MG63 (cell line): ENCODE measurements at places on chromosomes 2 and 18. TPM values are rescaled to one million over a fixed set of nuclear protein-coding genes. Genes with fewer than 3 reads are reported as not detected.

DNA sequence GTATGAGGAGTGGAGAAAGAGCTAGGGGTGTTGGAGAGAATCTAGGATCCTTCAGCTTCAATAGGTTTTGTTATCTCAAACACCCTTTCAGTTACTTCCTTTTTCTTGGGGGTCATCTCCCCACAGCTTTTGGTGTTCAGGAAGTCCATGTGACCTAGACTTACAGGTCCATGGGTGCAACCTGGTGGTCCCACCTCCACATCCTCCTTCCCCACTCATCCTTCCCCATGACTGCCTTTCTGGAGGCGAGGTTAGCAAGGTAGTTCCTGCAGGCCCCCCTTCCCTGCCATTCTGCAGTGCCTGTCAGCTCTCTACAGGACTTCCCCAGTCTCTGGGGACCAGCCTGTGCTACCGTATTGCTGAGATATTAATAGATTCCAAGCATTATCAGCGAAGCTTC, 107.6 kb downstream of the TMEM17 start:
- DNase-seq, result no peak

- no peak for DNase-seq
Observed at GRCh38 chr2:32168513-32168912, 2.8 kb downstream of the SLC30A6 start.

DNA sequence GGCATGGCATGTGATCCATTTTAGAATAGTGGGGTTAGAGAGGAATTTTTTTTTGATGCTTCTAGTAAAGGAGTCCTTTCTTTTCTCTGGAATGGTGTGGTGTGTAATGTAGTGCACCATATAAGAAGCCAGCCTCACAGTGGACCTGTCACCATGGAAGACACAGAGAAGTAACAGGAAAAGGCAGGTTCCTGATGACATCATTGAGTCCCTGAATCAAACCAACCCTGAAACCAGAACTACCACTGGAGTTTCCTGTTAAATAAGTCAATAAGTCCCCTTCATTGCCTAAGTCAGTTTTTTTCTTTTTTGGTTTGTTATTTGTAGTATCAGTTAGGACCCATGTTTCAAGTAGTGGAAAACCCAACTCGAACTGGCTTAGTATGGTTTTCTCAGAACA, 11.9 kb downstream of the ADCYAP1 start:
- DNase-seq, result no peak

Gene THADA
- total RNA-seq, result 27.1 and 37.4 TPM in 2 replicates

Gene TSPYL6
- not detected in 2 replicates for total RNA-seq

DNA sequence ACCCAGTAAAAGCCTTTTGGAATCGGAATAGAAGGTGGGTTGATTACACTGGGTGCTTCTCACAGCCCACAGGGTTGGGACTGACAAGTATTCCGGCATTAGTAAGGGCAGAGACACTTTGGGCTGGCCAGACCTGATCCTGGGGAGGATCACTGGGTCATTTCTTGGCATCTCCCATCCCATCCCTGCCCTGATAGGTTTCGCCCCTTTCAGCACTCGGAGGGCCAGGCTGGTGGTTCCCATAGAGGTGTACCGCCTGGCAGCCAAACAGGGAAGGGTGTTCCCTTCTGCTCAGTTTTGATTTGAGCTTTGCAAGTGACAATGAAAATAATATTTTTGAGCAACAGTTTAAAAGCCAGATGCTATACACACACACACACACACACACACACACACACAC, 37.3 kb downstream of the CYP1B1 start:
- DNase-seq, result no peak

DNA sequence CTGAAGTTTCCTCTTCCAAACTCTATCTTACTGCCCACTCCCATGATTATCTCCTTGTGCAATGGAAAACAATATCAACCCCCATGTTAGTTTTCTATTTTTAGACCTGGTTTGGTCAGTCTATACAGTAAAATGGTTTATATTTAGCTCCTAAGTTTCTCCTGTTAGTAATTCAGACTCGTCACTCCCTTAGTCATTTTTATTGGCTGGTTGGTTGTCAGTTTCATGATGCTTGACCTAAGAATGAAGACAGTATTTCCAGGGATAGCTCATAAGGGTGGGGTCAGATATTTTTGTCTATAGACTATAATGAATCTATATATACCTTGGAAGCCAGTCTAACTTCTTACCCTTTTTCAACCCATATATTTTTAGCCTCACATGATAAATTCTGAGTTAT, 61.4 kb upstream of the NEUROD1 start:
- DNase-seq, result no peak

GRCh38 chr2:173196080-173196479, 120.4 kb downstream of the MAP3K20 start:
- DNase-seq, result no peak

- DNase-seq, result peak; percentile 78
Observed at GRCh38 chr2:168699844-168700417, 102.5 kb upstream of the NOSTRIN start.

GRCh38 chr2:207873794-207874193, 104.1 kb upstream of the FZD5 start:
- no peak for DNase-seq

DNA sequence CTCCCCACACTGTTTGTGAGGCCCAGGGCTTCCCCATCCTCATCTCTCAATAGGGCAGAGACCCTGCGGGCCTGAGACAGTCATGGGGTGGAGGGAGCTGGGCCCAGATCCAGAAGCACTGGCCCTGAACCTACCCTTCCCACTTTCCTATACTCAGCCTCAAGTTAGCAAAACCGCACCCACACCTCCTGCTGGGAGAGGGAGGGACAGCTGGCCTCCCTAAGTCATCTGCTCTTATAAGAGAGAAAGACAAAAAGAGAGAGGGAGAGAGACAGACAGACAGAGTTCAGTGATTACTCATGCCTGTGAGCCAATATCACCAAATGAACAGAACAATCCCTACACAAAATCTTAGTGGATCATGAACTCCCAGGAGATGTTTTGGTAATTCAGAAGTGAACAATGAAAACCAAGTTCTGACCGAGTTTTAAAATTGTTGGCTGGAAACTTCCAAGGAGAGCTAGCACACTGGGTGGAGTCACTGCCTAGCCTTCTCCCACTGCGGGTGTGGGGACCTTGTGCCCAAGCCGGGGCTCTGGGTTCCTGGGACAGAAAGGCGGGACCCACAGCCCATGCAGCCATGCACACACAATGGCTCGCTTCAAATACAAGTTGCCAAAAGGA, 130.5 kb downstream of the PXDN start:
- DNase-seq, result peak; percentile 40

DNA sequence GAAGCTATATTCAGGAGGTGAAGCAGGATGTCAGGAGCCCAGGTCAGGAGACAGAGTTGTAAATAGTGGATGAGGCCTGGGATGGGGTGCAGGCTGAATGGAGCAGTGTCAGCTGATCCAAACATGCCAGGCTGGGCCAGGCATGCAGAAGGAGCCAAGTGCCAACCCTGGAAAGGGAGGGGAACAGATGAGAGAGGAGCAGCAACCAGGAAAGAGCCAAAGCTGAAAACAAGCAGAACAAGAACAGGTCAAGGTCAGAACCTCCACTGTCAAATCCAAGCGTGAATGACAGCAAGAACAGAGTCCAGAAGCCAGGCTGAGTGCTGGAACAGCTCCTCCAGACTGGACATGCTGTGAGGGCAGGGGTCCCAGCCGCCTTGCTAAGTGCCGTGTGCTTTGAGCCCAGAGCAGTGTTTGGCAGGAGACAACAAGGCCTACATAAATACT, 49.2 kb upstream of the PPP1CB start:
- DNase-seq, result no peak

Gene PROM2
- total RNA-seq, result 2.0 and 2.3 TPM in 2 replicates

Gene USP40
- total RNA-seq, result 23.4 and 34.6 TPM in 2 replicates

DNA sequence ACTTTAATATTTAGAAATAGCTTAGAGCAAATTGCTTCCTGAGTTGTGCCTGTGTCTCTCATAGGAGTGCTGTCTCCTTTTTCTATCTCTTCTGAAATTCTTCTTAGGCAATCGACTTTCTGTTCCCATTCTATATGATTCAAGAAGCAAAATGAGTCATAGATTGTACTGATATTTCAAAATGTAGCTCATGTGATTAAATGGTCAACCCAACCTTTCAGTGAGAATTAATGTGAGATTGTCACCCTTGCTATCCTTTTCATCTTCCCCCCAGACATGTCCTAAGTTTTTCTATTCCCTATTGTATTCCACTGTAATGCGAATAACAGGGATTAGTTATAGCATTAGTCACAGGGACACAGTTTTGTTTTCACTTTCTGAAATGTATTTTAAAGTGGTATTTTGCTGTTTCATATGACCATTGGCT, 413.6 kb downstream of the THSD7B start:
- no peak for DNase-seq

DNA sequence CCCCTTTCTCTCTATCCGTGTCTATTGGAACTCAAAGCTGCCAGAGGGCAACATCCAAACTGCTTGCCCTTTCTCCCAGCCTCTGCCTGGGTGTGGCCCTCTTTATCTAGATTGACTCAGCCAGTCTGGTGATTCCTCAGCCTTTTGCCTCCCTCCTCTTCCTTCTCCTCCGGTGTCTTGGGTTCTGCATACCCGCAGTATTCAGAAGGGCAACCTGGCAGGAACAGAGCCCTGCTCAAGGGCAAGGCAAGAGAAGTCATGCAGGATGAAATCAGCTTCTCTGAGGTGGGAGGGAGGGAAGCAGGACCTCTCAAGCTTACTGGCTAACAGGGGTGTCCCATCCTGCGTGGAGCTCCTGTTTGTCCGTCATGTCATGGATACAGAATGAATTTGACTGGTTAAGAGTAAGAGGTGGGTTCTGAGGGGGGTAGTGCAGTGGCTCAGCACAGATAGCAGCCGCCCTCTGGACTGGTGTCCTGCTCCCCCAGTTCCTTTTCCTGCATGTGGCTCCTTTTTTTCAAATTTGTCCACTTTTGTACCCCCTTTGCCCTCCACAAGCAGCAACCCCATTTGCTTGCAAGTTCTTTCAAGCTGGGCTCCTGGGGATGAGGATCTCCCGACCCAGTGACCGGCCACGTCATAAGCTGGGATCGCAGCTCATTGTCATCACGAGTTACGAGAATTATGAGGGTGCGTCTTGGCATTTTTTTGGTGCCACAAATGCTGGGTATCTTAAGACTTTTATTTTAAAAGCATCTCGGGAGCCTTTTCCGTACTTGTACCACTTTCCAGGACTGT, 154.1 kb downstream of the FHOD3 start:
- DNase-seq, result no peak

GRCh38 chr18:22223965-22224322, 54.6 kb downstream of the GATA6 start:
- DNase-seq, result no peak

Gene RMDN2
- total RNA-seq, result 5.0 and 5.4 TPM in 2 replicates

GRCh38 chr2:167431949-167432348, 543.7 kb downstream of the XIRP2 start:
- no peak for DNase-seq

DNA sequence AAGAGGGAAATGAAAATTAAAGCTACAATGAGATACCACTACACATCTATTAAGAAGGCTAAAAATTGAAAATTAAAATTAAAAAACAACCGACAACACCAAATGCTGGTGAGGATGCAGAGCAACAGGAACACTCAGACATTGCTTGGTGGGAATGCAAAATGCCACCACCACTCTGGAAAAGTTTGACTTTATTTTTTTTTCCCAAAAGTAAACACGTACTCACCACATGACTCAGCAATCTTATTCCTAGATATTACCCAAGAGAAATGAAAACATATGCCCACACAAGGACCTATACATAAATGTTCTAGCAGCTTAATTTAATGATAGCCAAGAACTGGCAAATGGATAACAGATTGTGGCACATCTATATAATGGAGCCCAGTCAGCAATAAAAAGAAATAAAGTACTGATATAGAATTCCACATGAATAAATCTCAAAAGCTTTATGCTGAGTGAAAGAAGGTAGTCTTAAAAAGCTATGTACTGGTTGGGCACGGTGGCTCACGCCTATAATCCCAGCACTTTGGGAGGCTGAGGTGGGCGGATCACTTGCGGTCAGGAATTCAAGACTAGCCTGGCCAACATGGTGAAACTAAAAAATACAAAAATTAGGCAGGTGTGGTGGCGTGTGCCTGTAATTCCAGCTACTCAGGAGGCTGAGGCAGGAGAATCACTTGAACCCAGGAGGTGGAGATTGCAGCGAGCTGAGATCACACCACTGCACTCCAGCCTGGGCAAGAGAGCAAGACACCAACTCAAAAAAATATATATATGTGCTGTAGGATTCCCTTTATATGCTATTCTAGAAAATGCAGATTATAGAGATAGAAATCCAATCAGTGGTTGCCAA, 4.2 kb upstream of the PROC start:
- no peak for DNase-seq

DNA sequence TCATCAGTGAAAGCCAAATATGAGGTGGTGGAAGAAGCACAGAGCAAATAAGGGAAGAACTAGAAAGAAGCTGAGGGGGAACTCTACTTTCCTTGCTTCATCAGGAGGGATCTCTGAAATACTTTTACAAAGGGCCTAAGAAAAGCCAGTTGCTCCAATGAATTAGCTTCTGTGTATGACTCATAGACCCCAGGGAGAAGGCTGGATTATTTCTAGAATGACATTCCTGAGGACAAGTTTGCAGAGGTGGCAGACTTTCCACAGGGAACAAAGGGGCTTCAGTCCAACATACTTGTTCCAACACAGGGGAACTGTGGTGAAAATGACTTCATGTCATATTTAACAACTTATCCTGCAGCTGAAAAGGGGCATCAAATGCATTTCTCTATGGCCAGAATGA, 29.0 kb downstream of the DOK1 start:
- DNase-seq, result no peak

- DNase-seq, result no peak
Observed at GRCh38 chr18:46833899-46834298, 77.0 kb upstream of the ST8SIA5 start.

Gene ALPI
- not detected in 2 replicates for total RNA-seq

DNA sequence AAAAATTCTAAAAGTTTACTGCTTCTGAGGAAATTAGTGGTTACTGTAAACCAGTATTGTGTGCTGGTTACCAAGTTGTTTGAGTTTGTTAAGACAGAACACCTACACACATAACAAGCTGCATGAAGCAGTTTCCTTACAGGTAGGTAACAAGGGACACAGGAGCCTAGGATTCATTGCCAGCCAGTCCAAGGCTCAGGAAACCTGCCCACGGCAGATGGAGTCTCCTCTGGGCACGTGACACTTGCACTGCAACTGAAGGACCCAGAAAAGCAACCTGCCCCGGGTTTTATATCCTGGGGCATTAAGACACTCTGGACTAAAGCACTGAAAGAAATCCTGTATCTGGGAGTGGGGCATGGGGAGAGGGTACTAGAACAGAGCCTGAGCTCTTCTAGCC, 639.3 kb downstream of the ADCYAP1 start:
- DNase-seq, result no peak

DNA sequence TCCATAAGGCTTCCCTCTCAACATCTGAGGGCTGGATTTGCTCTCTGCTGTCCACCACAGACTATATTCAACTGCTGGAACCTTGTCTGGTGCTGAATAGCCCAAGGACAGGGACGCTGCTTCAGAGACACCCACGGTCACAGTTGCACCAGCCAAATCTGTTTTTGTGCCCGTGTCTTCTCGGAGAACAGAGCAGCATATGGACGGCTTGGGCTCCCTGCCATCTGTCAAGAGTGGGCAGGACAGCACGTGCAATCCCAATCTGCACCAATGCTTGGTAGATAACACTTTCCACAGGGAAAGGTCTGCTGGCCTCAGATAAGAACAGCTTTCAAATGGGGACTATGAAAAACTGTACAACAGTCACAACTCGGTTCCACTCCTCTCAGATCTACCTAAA, 466.1 kb downstream of the TGIF1 start:
- no peak for DNase-seq
